ENCODE measurements at places on chromosomes 2 and 18.

DNA sequence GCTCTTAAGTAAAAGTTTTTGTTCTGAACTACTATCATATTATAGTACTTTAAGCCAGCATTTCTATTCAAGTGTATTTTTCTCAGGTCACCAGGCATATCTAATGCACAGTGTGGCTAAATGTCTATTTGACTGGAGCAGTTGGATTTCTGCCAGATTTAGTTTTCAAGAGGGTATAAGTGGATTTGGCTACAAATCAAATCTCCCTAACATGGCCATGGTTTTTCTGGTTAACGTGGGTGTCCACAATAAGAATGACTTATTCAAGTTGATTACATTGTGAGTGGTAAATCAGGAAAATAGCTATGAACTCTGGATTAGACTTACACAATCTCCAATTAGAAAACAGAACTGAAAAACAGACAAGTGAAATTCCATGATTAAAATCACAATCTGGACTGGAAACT lies 5.7 kb upstream of the CHN1 start:
- no peak for DNase-seq

DNA sequence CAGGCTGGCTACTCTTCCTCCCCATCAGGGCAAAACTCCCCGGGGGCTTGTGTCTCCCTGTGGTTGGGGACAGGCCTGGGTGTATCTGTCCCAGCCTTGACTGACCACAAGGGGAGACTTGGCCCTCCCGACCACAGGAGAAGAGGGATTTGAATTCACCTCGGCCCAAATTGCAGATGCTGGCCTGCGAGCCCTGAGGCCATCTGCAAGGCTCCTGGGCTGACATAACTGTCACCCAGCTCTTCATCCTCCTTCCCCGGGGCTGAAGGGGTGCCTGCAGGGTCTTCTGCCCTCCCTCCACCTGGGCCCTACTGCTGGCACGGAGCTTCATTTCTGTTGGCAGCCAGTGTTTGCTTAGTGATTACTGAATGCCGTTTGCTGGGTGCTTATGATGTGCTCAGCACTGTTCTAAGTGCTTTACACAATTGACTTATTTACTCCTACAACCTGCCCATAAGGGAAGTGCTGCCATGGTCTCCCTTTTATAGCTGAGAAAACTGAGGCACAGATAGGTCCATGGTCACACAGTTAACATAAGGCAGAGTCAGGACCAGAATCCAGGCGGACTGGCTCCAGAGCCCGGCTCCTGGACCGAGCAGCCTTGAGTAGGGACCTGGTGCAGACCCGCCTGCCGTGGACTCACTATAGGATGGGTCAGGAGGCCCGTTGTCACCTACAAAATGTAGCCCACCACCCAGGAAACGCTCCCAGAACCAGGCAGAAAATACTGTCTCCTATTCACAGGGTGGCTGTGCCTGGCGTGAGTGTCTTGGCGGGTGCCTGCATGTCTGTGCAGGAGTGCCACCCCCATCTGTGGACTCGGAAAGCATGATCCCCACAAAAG lies 18.9 kb downstream of the STEAP3 start:
- DNase-seq, result no peak

DNA sequence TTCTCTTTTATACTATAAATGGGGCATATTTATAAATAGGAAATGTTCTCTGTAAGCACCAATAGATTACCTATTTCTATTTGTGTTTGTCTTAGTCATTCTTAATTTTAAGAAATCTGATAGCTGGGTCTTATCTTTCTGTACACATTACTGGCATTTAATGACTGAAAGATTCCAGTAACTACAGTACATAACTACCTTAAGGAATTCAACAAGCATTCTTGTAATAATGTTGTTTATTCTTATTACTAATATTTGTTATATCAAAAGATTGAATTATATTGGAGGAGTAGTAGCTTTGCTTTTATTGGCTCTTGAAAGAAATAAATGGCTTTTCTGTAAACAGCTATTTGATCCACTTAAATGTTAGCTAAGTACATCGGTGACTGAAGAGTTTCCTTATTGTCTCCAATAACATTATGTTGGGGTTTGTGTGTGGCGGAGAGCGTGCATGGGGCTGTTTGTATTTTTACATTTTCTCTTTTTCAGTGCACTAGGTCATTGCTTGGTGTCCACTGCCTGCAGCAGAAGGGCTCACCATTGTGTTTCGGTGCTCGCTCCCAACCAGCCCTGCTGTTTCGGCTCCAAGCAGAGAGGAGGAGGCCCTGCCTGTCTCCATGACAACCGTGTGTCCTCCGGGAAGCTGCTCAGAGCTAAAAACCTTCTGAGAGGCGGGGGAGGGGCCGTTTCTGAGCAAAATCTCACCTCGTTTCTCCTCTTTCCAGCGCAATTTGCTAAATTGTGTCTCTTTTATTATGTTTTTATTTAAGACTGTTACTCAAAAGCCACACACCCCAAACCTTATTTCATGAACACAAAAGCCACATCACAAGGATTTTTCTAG lies 112.5 kb upstream of the SLC38A11 start:
- peak; percentile 13 for DNase-seq

GRCh38 chr2:10433947-10434885 lies 13.9 kb downstream of the ODC1 start:
- DNase-seq, result no peak

DNA sequence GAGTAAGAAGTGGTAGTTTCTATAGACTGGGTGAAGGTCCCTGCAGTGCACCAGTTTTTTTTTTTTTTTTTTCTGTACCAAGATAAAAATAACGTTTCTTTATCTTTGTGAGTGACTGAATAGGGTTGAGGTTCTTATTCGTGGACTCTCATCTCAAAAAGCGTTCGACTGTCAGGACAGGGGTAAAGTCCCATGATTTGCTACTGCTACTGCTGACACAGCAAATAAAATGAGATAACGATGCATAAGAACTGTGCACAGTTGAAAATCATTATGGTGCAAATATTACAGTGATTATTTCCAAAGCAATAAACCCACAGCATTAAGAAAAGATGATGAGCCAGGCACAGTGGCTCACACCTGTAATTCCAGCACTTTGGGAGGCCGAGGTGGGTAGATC lies 482.0 kb upstream of the CHST9 start:
- DNase-seq, result no peak

- no peak for DNase-seq
Measured at GRCh38 chr18:31591628-31592027, at the start of gene TTR. TTR (plus strand) TSS chr18:31591877; CDS start chr18:31591903, 26 bp downstream.

- DNase-seq, result no peak
Measured at GRCh38 chr2:144166743-144167142, 353.2 kb downstream of the ZEB2 start.

- DNase-seq, result no peak
Measured at GRCh38 chr18:51134721-51135120, 62.8 kb downstream of the MEX3C start.

Data from NCI-H1048 (cell line).